Activated naive CD4-positive, alpha-beta T cell (primary cell): ENCODE measurements at places on chromosomes 5 and 9.

GRCh38 chr5:59351076-59351794 is 542.3 kb downstream of the PDE4D start:
- no peak for DNase-seq

GRCh38 chr9:69023650-69024049 is 9.7 kb upstream of the PRKACG start:
- no peak for DNase-seq

GRCh38 chr5:160601046-160601445 is 179.4 kb downstream of the PTTG1 start:
- DNase-seq = no peak

DNA sequence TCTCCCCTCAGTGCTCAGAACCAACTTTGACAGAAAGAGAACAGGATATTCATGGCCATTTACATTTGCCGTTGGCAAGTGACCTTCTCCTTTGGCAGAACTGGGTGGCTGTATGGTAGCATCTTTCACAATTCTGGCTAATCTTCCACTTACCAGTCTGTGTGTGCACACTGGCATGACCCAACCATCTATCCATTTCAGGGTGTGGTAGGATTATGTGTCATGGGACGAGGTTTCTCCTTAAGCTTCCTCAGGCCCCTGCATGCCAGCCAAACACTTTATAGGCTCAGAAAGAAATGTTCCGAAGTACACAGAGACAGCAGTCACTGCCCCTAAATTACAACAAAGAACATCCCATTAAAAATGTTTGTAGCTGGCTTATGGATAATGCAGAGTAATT is 497.1 kb downstream of the NFIB start:
- DNase-seq = no peak

- no peak for DNase-seq
These were observed 222.4 kb downstream of the MAPKAP1 start for GRCh38 chr9:125484350-125485282.

- no peak for DNase-seq
These were observed 73.2 kb downstream of the WDR41 start for GRCh38 chr5:77418601-77419581.

- DNase-seq = no peak
These were observed 128.4 kb downstream of the ANXA1 start for GRCh38 chr9:73280113-73280512.

- DNase-seq = no peak
These were observed 528.6 kb upstream of the CLINT1 start for GRCh38 chr5:158387499-158387898.

GRCh38 chr5:33037076-33037475 is 326.0 kb downstream of the NPR3 start:
- DNase-seq = no peak

DNA sequence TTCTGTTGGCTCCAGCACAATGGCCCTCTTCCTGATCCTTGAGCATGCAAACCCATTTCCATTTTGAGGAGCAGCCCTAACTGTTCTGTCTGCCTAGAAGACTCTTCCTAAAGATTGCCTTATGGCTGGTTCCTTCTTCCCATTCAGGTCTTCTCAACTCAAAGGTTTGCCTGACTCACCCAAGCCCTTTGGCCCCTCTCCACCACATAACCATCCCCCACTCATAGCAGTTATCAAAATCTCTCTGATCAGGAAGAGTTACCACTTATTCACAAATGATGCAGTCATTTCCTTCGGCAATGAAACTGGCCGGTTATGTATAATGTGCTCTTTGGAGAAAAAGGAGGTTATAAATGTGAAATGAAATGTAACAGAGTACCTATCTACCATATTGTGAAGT is 8.9 kb upstream of the POU4F3 start:
- DNase-seq = no peak

DNA sequence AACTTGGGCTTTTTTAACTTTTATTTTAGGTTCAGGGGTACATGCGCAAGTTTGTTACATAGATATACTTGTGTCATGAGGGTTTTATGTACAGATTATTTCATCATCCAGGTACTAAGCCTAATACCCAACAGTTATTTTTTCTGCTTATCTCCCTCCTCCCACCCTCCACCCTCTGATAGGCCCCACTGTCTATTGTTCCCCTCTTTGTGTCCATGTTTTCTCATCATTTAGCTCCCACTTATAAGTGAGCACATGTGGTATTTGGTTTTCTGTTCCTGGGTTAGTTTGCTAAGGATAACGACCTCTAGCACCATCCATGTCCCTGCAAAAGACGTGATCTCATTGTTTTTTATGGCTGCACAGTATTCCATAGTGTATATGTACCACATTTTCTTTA is 172.1 kb downstream of the SNCAIP start:
- no peak for DNase-seq

DNA sequence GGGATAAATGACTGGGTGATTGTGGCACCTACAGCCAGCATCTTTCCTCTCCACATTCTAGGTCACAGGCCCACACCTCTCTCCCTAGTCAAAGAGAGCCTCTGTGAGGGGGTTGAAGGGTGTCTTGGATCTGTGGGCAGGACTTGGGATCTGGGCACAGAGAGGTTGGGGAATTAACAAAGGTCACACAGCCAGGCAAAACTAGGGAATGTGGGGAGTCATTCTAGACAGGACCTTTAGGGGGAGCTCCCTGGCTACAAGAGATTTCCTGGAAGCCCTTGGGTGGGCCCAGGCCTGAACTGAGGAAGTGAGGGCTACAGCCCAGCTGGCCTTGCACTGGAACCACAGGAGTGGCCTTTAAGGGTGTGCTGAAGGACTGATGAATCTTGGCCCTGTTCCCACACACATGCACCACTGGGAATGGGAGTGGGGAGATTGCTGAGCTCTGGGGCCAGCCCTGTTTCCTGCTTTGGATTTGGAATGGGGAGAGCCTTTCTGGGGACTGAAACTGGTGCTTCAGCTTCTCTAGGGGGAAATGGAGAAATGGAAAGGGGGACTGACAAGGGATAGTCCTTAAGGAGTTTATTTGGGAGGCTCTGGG is 12.4 kb upstream of the CXXC5 start:
- no peak for DNase-seq

- no peak for DNase-seq
These were observed 127.1 kb upstream of the GLRA1 start for GRCh38 chr5:152051499-152052454.

GRCh38 chr5:161889971-161890370 is 42.1 kb downstream of the GABRA1 start:
- no peak for DNase-seq

- DNase-seq = peak; percentile 46
These were observed 5.4 kb upstream of the FOXI1 start for GRCh38 chr5:170100066-170100943.

- DNase-seq = no peak
These were observed 65.1 kb downstream of the GNA14 start for GRCh38 chr9:77582961-77583576.

DNA sequence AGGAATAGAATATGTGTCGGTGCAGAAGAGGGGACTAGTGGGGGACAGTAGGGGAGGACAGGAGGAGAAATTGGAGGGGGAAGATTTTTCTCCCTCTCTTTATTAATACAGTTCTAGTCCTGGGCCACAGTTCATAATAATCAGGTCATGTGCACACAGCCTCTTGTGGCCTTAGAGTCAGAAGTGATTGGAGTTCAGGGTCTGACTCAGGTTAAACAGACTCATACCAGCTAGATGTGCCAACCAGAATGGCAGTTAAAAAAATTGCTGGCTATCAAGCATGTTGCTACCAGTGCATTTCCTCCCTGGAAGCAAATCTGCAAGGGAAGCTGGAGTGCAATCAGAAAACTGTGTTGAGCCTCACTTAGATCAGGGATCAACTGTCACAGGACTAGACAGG is 132.7 kb upstream of the MAP1B start:
- DNase-seq = no peak

DNA sequence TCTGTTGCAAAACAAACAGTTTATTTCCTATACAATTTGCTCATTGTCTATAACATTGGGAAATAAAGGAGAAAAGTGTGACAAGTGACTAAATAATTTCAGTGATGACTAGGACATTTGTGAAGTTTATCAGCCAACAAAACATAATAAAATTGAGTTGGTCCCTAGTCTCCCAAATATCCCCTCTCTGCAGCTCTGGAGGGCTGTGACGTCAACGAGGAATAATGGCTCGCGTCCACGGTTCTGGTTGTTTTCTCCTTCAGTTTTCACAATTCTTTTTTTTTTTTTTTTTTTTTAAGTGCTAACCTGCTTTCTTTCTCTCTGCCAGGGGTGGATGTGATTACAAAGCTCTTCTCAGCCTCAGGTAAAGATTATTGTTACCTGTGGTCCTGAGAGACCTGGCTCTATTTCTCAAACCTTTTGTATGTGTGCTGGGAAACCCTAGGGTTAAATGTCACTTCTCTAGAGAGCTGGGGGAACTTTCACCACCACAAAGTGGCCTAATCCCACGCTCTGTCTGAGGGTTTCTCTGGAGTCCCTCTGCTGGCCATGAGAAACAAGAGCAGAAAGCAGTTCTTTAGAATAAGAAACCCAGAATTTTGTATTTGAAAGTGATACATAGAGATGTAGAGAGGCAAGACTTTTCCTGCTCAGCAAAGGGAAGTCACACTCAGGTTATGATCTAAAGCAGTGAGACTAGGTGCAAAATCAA is 36.2 kb upstream of the ANKRD55 start:
- no peak for DNase-seq

DNA sequence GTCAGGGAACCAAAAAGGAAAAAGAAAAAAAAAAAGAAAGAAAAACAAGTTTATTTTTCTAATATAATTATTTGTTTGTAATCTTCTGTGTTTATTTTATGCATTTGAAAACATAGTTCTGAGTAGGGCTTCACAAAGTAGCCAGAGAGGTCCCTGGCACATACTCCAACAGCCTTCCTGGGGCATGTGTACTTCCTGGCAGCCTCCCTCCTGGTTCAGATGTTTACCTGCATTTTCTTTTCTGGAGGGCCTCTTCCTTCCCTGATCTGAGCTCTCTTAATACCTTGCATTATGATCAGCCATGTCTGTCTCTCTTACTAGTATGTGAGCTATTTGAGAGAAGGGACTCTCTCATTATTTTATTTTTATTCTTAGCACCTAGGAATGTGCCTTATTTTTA is 361.8 kb downstream of the KDM4C start:
- DNase-seq = no peak

GRCh38 chr5:82538339-82539034 is 260.3 kb upstream of the RPS23 start:
- DNase-seq = no peak

GRCh38 chr5:56803894-56804293 is 11.5 kb upstream of the MAP3K1 start:
- no peak for DNase-seq

DNA sequence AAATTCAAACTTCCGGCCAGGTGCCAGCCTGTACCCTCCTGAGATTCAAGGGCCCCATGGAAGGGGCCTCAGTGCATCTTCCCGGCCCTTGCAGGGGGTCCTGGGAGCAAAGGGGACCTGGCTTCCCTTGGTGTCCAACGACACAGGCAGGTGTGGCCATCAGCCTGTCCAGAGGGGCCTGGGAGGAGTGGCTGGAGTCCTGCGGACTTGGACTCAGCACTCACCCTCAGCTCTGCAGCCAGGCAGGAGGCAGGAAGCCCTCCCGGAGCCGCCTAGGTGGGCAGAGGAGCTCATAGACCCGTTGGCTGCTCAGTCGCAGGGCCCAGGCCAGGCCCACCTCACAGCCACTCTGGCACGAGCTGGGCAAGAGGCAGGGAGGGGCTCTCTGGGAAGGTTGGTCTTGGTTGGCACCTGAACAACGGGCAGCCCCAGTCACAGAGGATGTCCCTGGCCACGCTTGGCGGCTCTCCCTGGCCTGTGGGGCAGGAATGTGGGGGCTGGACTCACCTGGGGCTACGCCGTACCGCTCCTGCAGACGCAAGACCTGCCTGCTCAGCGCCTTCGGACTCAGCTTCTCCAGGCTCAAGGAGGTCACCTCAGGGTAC is 53.8 kb upstream of the NRARP start:
- DNase-seq = no peak

DNA sequence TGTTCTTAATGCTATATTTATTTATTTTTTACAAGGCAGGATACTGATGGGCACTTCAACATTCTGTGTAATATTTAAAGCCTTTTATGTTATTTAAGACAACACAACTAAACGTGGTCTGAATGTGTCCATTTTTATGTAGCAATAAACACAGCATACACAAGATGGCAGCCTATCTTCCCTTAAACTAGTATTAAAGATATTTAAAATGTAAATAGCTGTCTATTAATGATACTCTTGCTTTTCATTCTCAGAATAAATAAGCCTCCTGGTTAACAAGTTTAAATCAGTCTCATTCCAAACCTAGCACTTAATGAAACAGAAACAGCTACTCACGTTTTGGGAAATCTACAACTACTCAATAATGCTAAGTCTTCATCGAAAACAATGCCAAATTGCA is 315.7 kb downstream of the MCTP1 start:
- DNase-seq = no peak

GRCh38 chr5:157961176-157961575 is 102.2 kb upstream of the CLINT1 start:
- DNase-seq = no peak

- no peak for DNase-seq
These were observed 558.7 kb downstream of the ACTL7B start for GRCh38 chr9:108297073-108297472.

- DNase-seq = no peak
These were observed 77.7 kb upstream of the SELENOP start for GRCh38 chr5:42889311-42889933.
